ENCODE measurements at places on chromosomes 6 and 20. TPM values are rescaled to one million over a fixed set of nuclear protein-coding genes. Genes with fewer than 3 reads are reported as not detected.

The BPIFA1 gene
- total RNA-seq: not detected

The C6orf132 gene
- total RNA-seq: 0.05 TPM

DNA sequence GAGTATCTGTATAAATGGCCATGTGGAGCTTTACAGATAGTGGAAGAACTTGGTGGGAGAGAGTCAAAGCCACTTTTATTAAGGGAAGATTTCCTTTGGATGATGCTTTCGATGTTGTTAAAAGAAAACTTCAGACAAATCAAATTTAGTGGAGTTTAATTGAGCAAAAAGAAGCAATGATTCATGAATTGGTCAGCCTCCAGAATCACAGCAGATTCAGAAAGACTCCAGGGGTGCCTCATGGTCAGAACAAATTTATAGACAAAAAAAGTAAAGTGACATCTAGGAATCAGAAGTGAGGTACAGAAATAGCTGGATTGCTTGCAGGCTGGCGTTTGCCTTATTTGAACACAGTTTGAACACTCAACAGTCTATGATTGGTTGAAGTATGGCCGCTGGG is 5.3 kb upstream of the CGA start:
- no peaks in the 10 kb centered on the region for H3K36me3 ChIP-seq
- no peak overlapping the region for H3K4me3 ChIP-seq
- peaks cover 9% of the 10 kb centered on the region for H3K4me1 ChIP-seq
- H3K27me3 ChIP-seq: no peaks in the 10 kb centered on the region
- H3K27ac ChIP-seq: no peak overlapping the region
- no peak for DNase-seq

GRCh38 chr6:109793792-109794191 is 102.7 kb downstream of the FIG4 start:
- peak; percentile 29 for DNase-seq
- peak overlapping the region; percentile 74 for H3K27ac ChIP-seq
- H3K4me3 ChIP-seq: no peak overlapping the region

GRCh38 chr20:62642666-62643520 is 590 bp downstream of the SLCO4A1 start:
- H3K4me1 ChIP-seq: peaks cover 46% of the 10 kb centered on the region
- H3K4me3 ChIP-seq: peak overlapping the region; percentile 72
- no peaks in the 10 kb centered on the region for H3K27me3 ChIP-seq
- no peak overlapping the region for H3K27ac ChIP-seq
- no peaks in the 10 kb centered on the region for H3K36me3 ChIP-seq
- DNase-seq: peak; percentile 70

GRCh38 chr20:56373942-56374341 is 15.2 kb downstream of the FAM210B start:
- DNase-seq: no peak
- H3K27me3 ChIP-seq: no peaks in the 10 kb centered on the region
- H3K36me3 ChIP-seq: peaks cover 5% of the 10 kb centered on the region

All from B cell (primary cell).